CD8-positive, alpha-beta memory T cell (primary cell): ENCODE measurements at places on chromosomes 4 and X.
A peak's percentile ranks its signal among the peaks of the same experiment; 100 is the strongest.

DNA sequence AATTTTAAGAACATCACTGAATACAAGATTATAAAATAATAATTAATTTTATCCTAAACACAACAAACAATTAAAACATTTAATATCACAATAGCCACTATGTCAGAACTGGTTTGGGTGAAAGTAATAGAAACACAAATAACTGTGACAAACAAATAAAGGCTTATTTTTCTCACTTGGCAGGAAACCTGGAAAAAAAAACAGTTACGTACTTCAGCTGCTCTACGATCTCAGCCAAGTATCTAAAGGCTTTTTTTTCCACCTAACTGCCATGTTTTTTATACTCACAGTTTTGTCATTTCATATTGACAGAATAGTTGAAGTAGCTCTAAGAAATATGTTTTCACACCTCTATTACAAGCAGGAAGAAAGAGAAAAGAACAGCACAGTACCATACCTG, 284.8 kb upstream of the INTU start:
- no peak for DNase-seq

GRCh38 chrX:49273181-49273727, 3.7 kb downstream of the PPP1R3F start:
- no peak for DNase-seq

- DNase-seq, result no peak
Observed at GRCh38 chr4:24126776-24127175, 236.9 kb upstream of the PPARGC1A start.

DNA sequence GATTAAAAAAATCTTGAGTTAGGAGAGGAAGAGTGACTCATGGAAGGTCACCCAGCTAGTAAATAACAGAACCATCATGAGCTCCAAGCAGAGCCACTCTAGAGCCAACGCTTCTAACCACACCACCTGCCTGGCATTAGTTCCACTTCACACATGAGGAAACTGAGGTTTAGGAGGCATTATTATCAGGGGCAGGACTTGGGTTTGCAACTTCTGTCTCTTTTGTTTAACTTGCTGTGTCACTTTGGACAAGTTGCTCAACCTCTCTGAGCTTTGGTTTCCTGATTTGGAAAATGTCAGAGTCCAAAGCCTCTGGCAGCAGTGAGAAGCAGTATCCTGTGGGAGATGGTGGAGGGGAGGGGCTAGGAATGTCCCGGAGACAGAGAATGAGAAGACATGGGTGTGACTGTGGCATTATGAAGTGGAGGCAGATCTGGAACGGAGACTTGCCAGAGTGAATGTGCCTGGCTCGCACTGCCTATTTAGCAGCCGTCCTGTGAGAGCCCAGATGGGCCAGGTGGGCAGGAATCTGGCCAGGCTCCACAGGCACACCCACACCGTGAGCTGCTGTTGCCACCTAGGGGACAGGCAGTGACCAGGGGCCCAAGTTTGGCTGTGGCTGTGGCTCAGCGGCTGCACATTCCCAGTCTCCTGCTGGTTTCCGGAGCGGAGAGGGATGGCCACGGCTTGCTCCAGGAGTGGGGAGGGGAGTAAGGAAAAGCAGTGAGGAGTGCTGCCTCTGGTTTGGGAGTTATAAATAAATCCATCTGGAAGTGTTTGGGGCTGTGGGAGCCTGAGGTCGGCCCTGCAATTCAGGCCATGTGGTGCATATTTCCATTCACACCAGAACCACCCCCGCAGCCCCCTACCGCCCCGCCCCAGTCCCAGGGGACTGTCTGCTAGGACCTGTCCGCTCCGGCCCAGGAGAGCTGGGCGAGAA, 93.4 kb downstream of the NHSL2 start:
- no peak for DNase-seq

DNA sequence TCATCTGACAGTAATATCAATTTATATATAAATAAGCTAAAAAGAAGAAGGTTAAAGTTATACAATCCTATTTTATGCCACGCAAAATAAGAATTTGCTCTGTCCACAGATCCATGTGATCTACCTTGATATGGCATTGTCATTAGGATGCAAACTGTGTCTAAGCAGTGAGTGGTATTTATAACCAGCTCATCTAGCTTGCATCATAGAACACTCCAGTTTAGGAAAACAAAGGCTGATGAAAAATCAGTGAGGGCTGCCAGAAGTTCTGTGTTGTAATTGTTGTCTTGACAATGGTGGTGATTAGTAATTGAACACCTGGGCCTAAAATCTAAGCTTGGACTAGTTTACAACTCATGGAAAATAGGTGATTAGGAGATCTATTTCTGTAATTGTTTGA, 111.0 kb downstream of the CPE start:
- no peak for DNase-seq

GRCh38 chrX:102959471-102959870, 22.4 kb downstream of the RAB40AL start:
- no peak for DNase-seq

GRCh38 chr4:121477480-121477879, 96.7 kb upstream of the QRFPR start:
- no peak for DNase-seq

DNA sequence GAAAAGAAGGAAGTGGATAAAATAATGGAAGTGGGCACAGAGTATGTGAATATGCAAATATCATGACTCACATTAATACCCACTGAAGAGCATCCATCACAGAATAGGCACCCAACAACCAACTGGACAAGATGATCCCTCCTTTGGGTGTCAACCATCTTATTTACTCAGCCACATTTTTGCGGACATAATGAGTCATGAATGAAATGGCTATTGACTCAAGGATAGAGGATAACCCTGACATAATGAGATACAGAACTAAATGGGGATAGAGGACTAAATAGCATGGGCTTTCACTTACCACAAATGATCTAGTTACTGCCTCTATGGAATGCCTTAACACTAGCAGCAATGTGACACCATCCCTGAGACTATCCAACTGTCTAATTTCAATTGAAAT, 224.7 kb downstream of the ANTXR2 start:
- no peak for DNase-seq

DNA sequence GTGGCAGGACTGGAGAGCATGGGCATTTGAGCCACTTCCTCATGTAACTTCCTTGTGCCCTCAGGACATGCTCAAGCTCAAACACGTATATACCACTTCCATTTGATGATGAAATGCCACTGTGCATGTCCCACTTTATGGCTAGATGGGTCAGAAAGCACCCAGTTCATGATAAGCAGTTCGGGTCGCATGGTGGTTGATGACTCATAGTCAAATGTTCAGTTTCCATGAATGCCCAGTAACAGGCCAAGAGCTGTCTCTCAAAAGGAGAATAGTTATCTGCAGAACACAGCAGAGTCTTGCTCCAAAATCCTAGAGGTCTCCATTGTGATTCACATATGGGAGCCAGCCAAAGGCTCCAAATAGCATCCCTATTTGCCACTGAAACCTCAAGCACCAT, 48.9 kb upstream of the SPIN3 start:
- no peak for DNase-seq

- no peak for DNase-seq
Observed at GRCh38 chrX:39409246-39409917, 608.1 kb downstream of the MID1IP1 start.

GRCh38 chrX:400258-400657, 13.6 kb upstream of the PPP2R3B start:
- no peak for DNase-seq

GRCh38 chrX:56729152-56729850, at the start of gene NBDY:
NBDY (plus strand) TSS chrX:56729243; CDS start chrX:56729354, 111 bp downstream.
- DNase-seq, result peak; percentile 1

DNA sequence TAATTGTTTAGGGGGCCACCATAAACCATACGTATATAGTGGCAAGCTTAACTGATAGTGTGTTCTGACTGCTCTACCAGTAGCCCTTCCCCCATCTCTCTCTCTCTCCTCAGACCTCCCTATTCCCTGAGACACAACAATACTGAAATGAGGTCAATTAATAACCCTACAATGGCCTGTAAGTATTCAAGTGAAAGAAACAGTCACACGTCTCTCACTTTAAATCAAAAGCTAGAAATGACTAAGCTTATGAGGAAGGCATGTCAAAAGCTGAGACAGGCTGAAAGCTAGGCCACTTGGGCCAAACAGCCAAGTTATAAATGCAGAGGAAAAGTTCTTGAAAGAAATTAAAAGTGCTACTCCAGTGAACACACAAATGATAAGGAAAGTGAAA, 78.0 kb downstream of the PRDM5 start:
- no peak for DNase-seq

- no peak for DNase-seq
Observed at GRCh38 chr4:13178621-13179020, 305.5 kb downstream of the RAB28 start.

GRCh38 chrX:137171626-137172025, 137.8 kb upstream of the GPR101 start:
- DNase-seq, result no peak

DNA sequence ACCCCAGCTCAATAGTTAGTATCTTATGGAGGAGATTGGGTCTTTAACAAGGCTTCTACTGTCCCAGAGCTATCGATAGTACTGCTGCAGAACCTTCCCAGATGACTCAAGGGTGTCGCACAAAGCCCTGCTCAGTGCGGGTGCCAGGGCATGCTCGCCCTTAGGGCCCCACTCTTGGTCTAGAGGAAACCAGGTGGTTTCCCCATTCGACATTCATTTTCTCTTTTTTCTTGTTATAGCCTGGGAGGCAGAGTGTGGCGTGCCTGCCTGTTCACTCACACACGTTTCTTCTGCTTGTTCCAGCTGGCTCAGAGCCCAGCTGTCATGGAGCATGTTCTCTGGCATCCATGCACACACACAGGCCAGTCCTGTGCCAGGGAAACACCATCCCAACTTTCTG, 144.5 kb downstream of the SMIM20 start:
- DNase-seq, result no peak

- DNase-seq, result no peak
Observed at GRCh38 chr4:70849291-70849690, 9.6 kb upstream of the GRSF1 start.

GRCh38 chr4:128470492-128471053, 183.0 kb upstream of the PGRMC2 start:
- DNase-seq, result no peak

DNA sequence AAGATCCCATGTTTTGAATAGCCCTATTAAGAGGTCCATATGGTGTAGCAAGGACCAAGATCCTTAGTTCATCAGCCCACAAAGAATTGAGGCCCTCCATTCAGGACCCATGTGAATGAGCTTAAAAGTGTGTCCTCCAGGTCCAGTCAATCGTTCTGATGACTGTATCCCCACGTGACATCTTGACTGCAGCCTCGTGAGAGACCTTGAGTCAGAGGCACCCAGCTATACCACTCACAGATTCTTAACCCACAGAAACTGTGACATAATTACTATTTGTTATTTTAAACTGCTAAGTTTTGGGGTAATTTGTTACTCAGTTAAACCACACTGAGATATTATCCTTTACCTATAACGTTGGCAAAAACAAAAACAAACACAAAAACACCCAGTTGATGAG, 62.4 kb downstream of the ZNF182 start:
- no peak for DNase-seq

- no peak for DNase-seq
Observed at GRCh38 chr4:79650794-79651431, 242.9 kb upstream of the GK2 start.
